ENCODE measurements at places on chromosomes 12 and 14.

DNA sequence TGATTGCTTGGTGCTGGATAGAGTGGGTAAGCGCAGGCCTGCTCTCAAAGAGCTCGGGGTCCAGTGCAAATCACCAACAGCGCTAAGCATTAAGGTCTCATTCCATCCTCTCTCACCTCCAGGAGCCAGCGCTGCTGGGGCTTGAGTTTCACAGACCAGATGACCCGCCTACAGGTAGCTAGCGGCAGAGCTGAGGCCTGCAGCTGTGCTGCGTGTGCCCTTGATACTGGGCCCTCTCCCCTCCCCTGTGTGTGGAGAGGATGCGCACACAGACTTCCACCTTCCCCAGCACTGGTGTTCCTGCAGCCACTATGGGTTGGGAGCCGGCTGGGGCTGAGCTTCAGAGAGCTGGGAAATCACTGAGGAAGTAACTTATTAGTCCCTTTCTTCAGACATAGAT is 149.9 kb downstream of the CALM1 start:
- no peak for DNase-seq

DNA sequence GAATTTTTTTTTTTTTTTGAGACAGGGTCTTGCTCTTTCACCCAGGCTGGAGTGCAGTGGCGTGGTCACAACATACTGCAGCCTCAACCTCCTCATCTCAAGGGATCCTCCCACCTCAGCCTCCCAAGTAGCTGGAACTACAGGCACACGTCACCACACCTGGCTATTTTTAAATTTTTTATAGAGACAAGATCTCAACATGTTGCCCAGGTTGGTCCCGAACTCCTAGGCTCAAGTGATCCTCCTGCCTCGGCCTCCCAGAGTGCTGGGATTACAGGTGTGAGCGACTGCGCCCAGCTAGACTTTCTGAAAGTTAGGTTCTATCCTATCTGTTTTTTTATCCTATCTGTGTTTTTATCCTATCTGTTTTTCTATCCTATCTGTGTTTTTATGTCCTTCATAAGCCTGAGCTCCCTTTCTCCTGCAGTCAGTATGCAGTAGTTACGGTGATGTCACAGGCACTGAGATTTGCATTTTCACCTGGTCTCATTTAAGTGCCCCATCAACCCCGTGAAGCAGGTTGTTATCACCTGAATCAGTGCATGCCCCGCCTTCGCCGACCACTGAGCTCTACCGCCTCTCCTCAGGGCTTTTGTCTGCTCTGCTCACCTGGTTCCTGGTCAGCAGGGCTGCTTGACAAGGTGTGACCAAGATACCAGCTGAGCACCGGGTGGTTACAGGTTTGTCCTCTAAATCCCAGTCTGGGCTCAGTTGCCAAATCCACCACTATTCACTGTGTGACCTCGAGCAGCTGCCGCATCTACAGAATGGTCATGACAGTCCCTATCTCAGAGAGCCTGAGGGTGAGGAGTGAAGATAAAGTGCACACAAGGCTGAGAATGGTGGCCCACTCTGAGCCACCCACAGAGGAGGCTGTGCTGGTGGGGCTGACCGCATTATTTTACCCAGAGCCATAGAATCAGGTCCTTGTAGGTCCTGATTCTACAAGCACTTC is 33.1 kb downstream of the SYNDIG1L start:
- DNase-seq = no peak

GRCh38 chr12:45658020-45658419 is 71.5 kb upstream of the ARID2 start:
- DNase-seq = no peak

DNA sequence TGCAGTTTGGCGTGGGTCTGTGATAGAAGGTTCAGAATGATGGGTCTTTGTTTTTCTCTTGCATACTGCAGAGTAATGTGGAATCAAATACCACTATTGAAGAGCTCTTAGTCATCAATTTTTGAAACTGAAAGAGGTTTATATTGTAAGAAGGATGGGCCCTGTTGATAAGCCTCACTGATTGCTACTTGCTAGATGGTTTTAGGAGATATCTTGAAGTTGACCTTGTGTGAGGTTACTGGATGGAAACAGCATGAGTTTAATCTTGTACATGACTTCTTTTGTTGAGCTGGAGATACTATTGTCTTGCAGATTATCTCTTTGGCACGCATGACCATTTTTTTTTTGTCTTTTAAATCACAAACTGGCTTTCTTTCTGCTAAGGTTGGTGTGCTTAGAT is 13.8 kb downstream of the BICD1 start:
- DNase-seq = no peak

All from left lobe of liver (tissue), 2 donors.